ENCODE measurements at places on chromosomes 13 and 19. TPM values are rescaled to one million over a fixed set of nuclear protein-coding genes. Genes with fewer than 3 reads are reported as not detected.

CEACAM20 gene
- not detected for total RNA-seq

- DNase-seq: peak; percentile 3
Measured at GRCh38 chr13:46010148-46010547, 42.4 kb downstream of the ZC3H13 start.

GRCh38 chr13:21117104-21117809 is 55.9 kb upstream of the LATS2 start:
- DNase-seq: no peak

- no peak for DNase-seq
Measured at GRCh38 chr13:26785838-26786630, 25.4 kb upstream of the GPR12 start.

DNA sequence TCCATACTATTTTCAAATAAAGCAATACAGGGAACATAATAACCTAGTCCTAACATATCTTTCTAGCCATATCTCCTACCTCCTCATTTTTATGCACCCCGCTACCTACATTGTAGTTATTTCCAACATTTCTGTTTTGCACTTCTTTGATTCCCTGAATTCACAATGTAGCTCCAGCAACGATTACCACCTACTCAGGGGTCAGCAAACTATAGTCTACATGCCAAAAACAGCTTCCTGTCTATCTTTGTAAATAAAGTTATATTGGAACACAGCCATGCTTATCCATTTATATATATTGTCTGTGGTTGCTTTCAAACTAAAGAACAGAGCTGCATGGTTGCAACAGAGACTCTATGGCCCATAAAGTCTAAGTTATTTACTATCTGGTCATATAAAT is 16.7 kb downstream of the MYCBP2 start:
- DNase-seq: no peak

THAP8 gene
- total RNA-seq: 7.2 TPM

GRCh38 chr13:40024204-40024966 is 368.9 kb downstream of the COG6 start:
- DNase-seq: no peak

All from HT-29 (cell line).